ENCODE measurements at places on chromosomes 16 and 17.

DNA sequence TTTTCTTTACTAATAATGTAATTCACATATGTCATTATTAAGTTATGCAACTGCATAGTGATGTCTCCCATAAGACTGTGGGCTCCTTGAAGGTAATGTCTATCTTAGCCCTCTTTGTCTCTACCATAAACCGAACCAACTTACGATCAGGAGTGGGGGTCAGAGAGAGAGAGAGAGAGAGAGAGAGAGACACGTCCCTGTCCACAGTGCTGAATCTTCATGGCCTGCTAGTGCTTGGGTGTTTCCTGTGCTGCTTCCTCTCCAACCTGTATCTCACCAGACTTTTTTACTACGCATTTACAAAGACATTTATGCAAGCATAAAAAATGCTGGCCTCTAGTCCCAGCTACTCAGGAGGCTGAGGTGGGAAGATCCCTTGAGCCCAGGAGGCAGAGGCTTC lies 52.2 kb upstream of the HAPSTR1 start:
- DNase-seq = no peak

GRCh38 chr17:57563958-57564357 lies 181.1 kb downstream of the CCDC182 start:
- DNase-seq = no peak

GRCh38 chr17:37137070-37137610 lies 188.4 kb downstream of the AATF start:
- DNase-seq = no peak

GRCh38 chr16:59180083-59180476 lies 446.0 kb upstream of the GOT2 start:
- DNase-seq = no peak

DNA sequence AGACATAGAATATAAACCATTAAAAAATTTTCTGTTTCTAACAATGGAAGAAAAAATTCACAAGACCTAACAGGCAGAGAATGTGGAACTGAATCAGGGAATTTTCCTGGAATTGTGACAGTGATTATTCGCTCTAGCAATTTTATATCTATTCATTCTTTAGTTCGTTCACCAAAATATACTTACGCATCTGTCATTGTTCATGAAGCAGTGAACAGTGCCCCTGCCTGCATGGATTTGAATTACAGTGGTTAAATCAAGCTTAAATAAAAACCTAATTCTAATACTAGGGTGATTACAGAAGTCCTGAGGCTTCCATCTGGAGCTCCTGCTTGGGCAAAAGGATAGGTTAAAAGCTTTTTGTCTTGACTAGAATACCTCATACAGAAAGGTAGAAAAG lies 48.6 kb downstream of the ABCA8 start:
- DNase-seq = no peak

DNA sequence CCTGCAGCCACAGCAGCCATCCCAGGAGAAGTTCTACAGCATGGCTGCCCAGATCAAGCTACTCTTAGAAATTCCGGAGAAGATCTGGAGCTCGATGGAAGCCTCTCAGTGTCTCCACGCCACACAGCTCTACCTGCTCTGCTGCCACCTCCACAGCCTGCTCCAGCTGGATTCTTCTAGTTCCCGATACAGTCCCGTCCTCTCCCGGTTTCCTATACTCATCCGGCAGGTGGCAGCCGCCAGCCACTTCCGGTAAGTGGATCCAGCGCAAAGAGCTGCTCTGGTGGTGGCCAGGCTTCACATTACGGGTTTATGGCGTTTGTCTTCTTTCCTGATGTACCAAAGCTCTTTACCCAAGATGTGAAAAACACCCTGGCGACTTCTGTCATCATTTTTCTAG lies 3.6 kb downstream of the COG1 start:
- no peak for DNase-seq

DNA sequence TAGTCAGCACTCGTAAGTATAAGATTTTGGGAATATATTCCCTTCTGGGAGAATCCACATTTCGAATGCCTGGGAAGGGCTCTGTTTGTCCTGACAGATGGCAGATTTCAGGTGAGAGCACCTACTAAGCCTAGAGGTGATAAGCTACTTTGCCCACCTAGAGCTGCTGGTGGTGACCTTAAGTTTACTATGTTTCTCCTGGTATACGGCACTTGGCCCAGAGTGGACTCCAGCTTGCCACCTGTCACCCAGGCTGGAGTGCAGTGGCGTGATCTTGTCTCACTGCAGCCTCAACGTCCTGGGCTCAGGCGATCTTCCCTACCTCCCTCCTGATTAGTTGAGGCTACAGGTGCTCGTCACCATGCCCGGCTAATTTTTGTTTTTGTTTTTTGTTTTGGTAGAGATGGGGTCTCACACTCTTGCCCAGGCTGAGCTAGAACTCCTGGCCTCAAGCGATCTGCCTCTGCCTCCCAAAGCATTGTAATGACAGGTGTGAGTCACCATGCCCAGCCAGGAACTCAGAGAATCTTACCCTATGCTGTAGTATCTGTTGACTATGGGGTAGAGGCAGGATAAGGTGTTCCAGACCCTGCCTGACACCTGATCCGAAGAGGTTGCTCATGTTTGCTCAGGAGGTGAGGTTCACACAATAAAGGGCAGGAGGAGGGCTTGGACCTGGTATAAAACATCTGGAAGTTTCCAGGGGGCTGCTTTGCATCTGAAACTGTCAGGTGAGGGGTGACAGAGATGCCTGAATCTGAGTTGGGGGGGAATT lies at the start of gene ZG16:
Gene ZG16, plus strand, starts transcription at position 681 of the 775 bp plus-strand sequence. CDS start 1,011 bp downstream, outside the sequence.
- no peak for DNase-seq

DNA sequence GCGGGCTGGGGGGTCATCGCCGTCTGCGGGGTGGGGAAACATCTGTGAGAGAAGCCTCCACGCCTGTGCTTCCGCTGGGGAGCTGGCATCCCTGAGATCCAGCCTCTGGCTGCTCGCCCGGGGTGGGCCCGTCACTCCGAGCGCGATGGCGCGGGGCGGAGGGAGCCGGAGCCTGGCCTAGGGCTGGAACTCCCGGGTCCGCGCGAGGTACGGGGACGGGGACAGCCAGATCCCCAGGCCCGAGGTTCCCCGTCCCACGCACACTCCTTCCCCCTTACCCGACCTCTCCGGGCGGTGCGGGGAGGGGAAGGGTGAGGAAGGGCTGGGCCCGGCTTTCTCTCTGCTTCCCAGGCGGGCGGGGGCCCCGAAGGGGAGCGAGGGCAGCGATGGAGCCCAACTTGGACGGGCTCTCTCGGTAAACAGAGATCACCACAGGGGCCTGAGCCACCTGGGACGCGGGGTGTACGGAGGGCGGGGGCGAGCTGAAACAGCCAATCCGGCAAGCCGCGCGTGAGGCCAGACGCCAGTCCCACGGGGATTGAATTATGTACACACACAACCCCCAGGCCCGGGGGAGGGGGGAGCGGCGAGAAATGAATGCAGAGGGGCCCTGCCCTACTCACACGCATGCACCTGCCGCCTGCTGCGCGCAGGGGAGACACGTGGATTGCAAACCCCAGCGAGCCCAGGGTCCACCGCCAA lies at the start of gene SLC16A11:
Gene SLC16A11, minus strand, starts transcription at position 596 of the 702 bp plus-strand sequence. Its CDS starts 579 bp downstream, at position 17.
- DNase-seq = peak; percentile 74

DNA sequence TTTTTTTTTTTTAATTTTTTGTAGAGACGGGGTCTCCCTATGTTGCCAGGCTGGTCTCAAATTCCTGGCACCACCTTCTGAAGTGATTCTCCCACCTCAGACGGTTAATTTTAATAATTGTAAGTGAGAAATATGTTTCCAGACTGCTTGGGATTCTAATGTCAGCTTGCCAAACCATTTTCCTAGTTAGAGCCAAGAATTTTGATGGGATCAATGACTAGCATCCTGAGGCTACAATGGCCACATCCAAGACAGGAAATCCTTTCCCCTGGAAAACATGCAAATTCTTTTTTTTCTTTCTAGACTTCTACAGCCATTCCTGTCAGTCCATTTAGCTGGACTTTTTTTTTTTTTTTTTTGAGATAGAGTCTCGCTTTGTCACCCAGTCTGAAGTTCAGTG lies 32.6 kb downstream of the IGF2BP1 start:
- DNase-seq = no peak

DNA sequence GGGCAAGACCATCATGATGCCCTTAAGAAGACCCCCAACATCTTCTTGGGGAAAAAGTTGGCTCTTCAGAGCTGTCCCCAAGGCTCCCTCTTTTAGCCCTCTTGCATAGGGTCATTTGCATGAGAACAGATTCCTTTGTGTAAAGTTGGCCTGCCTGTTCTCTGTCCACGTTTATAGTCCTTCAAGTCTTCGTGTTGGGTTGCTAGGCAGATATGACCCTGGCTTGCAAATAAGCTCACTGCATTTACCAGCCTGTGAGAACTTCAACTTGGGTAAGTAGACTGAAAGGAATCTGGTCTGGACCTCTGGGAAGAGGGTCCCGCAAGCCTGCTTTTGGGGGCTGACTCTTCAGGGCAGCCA lies 2.9 kb downstream of the ARSG start:
- DNase-seq = no peak

DNA sequence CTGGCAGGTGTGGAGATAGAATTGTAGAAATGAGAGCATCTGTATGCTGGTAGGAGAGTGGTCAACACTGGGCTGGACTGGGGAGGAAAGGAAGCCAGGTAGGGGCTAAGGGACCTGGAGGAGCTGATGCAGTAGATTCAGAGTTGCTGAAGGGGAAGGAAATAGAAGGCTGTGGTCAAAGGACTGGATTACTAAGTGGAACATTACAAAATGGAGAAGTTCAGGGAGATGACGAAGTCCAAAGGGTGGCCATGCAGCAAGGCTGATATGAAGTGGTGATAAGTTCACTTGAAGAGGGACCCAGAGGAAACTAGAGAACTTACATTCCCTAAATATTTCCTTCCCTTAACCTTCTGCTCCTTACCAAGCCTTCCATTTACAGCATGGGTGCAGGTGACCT lies 8.6 kb upstream of the CCL2 start:
- DNase-seq = no peak
